NCI-H1694 (cell line): ENCODE measurements at places on chromosomes 11 and 22.

- DNase-seq: no peak
Measured at GRCh38 chr22:49481659-49482399, 345.8 kb downstream of the BRD1 start.

DNA sequence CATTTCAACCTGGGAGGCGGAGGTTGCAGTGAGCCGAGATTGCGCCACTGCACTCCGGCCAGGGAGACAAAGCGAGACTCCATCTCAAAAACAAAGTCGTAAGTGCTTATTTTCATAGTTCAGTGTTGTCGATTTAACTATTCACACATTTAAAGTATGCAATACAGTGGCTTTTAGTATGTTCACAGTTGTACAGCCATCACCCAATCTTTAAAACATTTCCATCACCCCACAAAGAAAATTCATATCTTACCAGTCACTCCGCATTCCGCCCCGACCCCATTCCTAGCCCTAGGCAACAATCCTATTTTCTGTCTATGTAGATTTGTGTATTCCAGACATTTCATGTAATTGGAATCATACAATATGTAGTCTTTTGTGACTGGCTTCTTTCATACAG lies 11.9 kb downstream of the IPO7 start:
- DNase-seq: no peak

DNA sequence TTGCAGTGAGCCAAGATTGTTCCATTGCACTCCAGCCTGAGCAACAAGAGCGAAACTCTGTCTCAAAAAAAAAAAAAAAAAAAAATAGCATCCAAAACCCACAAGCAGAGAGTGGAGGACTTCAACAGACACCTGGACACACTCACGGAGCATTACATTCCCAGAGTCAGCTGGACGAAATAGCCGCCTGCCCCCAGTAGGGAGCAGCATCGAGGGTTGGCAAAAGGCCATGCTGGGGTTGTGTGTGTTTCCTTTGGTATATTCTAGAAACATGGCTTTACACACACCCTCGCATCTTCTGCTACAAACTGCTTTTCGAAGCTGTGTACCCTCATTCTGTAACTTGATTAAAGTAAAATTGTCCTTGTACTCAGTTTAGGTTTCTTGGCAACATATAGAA lies 5.3 kb downstream of the ADA2 start:
- peak; percentile 3 for DNase-seq

DNA sequence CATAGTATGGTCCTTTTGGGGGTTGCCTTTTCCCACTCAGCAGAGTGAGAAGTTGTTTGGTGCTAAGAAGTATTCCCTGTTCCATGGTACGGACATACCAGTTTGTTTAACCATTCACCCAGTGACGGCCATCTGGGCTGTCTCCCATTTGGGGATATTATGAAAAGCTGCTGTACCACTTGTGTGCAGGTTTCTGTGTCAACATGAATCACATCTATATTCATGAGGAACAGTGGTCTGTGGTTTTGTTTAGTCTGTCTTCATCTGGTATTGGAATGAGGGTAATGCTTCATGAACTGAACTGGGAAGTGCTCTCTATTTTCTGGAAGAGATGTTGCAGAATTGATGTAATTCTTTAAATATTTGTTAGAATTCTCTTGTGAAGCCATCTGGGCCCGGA lies 89.5 kb downstream of the TRMU start:
- no peak for DNase-seq

GRCh38 chr11:7645206-7645605 lies 28.1 kb downstream of the CYB5R2 start:
- DNase-seq: no peak

GRCh38 chr11:64364435-64364834 lies 5.5 kb downstream of the RPS6KA4 start:
- DNase-seq: no peak

DNA sequence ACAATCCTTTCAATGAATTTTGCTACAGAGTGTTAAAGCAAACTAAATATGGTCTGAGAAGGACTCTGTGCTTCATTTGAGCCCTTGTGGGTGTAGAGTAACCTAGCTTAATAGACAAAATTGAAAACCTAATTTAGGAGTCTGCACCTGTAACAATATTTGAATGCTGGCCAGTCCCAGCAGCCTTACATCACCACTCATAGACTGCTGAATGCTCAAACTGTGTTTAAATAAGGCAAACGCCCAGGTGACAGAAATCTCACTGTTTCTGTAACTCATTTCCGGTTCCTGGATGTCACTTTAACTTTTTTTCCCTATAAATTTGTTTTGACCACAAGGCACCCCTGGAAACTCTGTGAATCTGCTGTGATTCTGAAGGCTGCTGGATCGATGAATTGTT lies 45.5 kb upstream of the GLYATL1B start:
- DNase-seq: no peak

DNA sequence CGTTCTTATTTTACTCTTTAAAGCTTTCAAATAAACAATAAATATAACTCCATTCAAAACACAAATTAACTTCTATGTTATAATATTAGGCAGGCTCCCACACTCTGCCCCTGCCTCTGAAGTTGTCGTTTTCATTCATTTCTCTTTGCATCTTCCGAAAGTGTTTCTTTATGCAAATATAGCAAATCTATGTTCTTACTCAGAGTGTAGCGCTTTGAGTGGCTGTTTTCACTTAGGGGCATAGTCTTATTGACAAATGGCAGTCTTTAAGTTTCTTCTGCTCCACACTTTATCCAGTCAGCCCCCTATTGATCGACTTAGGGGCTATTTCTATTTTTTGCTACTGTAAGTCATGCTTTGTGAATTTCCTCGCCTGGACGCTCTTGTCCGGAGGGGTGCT lies 45.3 kb upstream of the RTL6 start:
- no peak for DNase-seq

DNA sequence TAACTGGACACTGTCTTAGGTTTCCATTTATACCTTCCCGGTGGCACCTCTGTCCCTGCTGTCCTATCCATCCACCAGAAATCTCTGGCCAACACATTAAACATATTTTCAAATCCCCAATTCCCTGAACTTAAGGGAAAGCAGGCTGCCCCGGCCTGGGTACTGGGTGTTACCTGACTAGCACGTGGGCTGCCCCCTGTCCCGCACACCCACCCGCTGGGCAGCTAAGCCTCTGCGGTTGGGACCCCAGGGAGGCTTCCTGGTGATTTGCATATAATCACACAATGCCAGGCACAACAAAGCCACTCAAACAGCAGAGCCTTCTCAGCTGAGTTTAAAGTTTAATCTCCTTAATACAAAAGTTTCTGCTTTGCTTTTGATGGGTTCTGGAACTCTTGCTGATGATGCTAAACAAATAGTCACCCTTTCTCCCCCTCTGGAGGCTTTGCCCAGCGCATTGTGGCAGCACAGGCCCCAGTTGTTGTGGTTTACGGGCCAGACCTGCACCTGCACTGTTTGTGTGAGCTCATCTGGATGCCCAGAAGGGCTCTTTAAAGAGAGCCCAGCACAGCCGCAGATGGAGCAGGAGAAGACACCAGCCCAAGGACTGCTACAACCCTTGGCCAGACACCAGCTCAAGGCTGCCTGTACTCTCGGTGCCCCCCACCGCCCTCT lies 59.9 kb upstream of the POU2AF1 start:
- no peak for DNase-seq

- no peak for DNase-seq
Measured at GRCh38 chr11:108902027-108902469, 237.2 kb downstream of the DDX10 start.

DNA sequence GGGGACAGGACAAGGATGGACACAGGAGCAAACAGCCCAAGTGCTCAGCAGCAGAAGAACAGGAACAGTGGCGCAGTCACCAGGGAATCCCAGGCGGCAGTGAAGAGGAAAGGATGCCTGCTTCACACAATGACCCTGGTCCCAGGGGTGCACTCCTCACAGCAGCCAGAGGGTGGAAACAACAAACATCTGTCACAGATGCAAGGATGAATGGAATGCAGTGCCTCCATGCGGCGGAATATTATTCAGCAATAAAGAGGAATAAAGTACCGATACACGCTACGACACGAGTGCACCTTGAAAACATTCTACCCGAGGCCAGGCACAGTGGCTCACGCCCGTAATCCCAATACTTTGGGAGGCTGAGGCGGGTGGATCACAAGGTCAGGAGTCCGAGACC lies 12.7 kb downstream of the CSNK1E start:
- no peak for DNase-seq

- DNase-seq: no peak
Measured at GRCh38 chr11:68012843-68013610, 2.9 kb downstream of the ALDH3B1 start.

GRCh38 chr11:47837292-47837691 lies 10.9 kb downstream of the NUP160 start:
- DNase-seq: no peak

GRCh38 chr11:67370351-67371076 lies 2.9 kb downstream of the CLCF1 start:
- no peak for DNase-seq

DNA sequence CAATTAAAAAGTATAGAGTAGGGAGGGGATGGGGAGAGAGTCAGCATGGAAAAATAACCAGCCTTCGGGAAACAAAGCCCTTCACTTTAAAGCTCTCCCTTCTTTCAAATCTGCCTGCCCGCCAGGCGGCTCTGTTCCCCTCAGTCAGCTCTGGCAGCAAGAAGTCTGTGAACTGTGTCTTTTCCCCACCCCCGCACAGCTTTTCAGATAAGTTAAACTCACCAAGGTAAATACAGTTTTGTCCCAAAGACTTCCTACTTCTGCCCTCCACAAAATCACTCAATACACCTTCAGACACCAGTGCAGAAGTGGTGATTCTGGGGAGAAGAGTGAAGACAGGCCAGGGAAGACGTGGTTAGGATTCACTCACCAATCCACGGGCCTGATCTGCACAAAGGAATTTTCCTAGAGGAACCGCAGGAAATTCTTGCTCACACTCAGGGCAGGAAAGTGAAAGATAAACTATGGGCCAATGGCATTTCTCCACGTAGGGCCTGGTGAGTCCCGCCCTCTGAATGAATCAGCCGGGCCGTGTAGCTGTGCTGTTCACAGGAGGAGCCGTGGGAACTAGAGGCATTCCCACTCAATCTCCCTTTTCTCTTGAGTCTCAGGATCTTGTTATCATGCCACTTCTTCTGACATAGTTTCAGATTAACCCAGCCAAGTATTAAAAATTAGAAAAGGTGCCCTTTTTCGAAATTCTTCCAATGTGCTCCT lies at the start of gene TRIM5:
Gene TRIM5 (minus strand): TSS at position 429 of the 717 bp plus-strand sequence. CDS start 4,897 bp downstream, outside the sequence.
- no peak for DNase-seq

DNA sequence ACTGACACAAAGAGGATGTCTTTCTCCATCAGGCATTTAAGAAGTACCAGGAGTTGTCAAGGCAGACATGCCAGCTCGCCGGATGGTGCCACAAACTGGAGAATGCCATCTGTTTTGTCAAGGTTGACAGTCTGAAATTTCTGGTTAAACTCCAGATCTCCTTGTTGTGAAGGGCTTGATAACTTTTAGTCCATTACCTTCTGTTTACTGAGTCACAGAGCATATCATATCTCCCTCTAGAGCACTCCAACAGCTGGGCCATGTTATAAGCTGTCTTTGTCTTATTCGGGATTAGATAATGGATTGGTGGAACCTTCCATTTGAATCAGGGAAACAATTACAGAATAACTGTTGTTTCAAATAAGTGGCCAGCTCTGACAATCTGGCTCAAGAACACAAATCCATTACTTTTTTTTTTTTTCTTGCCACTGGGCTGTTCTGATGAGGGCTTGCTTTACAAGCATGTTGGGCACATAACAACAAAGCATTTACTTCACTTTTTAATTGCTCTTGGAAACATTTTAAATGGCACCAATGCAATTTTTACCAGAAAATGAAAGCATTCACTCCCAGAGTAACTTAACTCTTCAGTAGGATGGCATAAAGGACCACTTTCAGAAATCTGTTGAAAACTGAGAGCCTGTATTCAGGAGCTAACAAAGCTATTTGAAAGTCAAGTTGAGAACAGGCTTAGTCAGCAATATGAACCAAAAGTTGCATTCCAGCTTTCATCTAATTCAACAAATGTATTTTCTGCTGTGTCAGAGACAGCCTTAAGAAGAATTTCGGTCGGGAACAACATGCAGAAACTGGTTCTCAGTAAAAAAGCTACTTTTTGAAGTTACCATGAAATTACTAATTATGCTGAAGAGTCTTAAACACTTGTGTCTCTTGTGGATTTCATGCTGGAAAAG lies 227.6 kb upstream of the PITPNB start:
- peak; percentile 21 for DNase-seq

GRCh38 chr11:94516725-94517124 lies 4.5 kb downstream of the C11orf97 start:
- no peak for DNase-seq

GRCh38 chr11:73478737-73479347 lies 102.6 kb downstream of the RELT start:
- peak; percentile 5 for DNase-seq

DNA sequence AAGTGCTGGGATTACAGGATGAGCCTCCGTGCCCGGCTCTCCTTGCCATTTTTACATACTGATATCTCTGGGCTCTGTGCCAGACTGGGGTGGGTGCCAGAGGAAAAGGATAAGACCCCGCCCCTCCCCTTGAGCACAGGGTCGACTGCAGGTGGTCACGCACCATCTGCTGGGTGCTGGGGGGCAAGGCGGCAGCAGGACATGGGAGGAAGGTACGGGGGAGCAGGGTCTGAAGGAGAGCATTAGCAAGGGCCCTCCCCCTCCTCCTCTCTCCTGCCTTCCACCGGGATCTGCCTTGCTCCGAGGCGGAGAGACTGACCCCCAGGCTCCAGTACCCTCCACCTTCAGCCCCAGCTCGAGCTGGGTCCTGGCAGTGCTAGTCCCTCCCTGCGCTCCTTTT lies 9.7 kb upstream of the PGA3 start:
- no peak for DNase-seq

GRCh38 chr11:66848671-66849500 lies 5.6 kb downstream of the RCE1 start:
- DNase-seq: no peak

DNA sequence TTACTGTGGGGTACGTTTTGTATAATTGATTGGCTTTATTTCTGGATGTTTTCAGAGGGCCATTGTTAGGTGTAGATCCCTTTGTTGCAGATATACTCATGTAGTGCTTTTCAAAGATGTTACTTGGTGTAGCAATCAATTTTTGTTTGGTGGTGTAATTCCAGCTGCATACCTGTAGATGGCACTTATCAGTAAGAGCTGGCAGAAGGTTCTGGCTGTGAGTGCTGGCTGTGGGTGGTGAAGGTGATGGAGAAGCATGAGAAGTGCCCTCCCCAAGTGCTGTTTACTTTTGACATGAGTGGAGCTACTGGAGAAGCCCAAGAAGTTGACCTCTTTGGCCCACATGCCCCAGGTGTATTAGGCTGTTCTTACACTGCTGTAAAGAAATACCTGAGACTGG lies 1074.9 kb downstream of the FAM181B start:
- DNase-seq: no peak

- DNase-seq: no peak
Measured at GRCh38 chr11:102313238-102313940, 3.9 kb upstream of the BIRC3 start.

- no peak for DNase-seq
Measured at GRCh38 chr11:104652996-104653395, 245.3 kb downstream of the CASP12 start.

GRCh38 chr11:102552020-102552419 lies 21.5 kb upstream of the MMP7 start:
- no peak for DNase-seq
